Substantia nigra (tissue), 51 donors: ENCODE measurements at places on chromosomes 16 and 17.
A peak's percentile ranks its signal among the peaks of the same experiment; 100 is the strongest.

DNA sequence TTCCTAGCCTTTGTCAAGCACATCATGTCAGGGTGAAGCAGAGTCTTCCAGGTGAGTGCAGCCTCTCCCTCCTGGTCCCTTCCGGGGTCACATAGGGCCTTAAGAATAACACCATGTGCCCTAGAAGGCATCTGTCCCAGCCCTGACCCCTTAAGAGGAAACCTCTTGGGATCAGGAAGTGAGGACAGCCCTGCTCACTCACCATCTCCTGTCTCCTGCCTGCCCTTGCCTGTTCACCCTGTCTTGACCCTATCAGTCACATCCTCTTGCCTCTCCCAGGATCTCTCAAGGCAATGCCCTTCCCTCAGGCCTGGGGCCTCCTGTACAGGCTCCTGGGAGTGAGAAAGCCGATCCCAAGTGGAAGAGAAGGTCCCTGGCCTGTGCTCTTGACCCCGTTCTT, 13.9 kb downstream of the MYL4 start:
- no peak for DNase-seq

DNA sequence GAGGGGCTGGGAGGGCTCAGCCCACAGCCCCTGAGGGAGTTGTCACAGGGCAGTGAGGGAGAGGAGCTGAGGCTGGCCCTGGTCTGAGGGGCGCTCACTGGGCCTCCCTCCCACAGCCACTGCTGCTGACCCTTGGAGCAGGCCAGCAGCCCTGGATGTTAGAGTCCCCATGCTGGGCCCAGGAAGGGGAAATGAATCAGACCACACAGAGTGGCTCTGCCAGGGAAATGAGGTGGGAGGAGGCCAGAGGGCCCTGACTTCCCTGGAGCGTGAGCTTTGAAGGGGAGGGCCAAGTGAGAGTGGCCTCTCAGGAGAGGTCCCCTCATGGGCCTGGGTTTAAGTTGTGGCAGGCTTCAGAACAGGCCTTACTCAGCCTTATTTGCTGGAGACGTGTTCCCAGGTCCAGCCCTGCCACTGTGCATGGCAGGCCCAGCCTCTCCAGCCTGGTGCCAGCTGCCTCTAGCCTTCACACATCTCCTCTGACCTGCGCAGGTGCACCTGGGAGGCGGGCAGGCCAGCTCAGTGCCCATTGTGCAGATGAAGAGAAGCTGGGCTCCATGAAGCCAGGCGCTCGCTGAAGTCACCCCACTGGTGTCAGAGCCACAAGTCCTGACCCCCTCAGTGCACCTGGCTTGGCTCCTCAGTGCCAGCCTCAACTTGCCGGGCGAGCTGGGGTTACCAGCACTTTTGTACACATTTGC, 15.4 kb downstream of the GPT2 start:
- no peak for DNase-seq

DNA sequence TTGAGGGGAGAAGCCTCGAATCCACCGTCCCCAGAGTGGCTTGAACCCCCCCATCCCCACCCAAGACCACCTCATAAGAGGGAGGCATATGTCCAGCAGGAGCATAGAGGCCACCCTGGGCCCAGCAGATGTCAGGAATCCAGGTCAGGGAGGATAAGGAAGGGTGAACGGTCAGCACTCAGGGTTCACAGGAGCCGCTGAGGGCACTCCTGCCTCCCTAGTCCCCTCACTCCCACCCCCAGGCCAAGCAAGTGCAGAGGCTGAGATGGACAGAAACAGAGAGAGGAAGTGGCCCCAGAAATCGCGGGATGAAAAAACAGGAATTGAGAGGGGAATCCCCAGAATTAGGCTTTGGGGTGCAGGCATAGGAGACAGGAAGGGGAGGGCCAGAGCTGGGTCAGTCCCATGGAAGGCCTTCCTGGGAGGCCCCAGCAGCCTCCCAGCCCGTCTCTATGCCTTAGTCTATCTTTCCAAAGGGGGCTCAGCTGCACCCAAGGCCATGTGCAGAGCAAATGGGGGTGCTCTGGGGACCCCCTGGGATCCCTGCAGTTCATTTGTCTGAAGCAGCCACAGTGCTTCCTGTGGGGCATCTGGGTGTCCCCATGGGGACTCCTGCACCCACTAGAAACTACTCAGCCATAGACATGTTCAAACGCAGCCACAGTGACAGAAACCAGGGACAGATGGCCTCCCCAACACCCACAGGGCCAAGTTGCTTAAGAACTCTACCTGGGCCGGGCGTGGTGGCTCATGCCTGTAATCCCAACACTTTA, 1.7 kb downstream of the CMTM3 start:
- DNase-seq = no peak

GRCh38 chr17:4583782-4584100, 588 bp upstream of the SMTNL2 start:
- no peak for DNase-seq

- DNase-seq = no peak
These were observed 10.1 kb downstream of the LITAF start for GRCh38 chr16:11576427-11577289.

- DNase-seq = no peak
These were observed 3.1 kb downstream of the MMP15 start for GRCh38 chr16:58028541-58029070.

GRCh38 chr16:17026600-17027242, 444.0 kb downstream of the XYLT1 start:
- no peak for DNase-seq

- DNase-seq = no peak
These were observed 393.0 kb downstream of the CA10 start for GRCh38 chr17:51765282-51766135.

DNA sequence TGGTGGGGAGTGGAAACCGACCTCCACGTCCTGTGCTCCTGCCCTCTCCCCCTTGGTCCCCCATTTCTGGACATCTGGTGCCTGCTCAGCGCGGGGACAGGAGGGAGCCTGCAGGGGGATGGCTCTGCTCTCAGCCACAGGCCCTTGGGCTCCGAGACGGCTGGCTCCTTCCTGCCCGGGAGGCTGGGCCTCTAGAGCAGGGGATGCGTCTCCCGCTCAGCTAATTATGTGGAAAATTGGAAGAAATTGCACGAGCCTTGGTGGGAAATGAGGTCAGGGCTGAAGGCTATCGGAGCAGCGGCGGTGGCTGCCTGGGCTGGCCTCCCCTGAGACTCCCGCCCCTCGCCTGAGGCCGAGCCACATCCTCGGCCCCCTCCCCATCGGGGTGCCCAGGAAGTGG, 154.6 kb upstream of the CIBAR2 start:
- DNase-seq = no peak

GRCh38 chr16:85762970-85763369, 12.1 kb upstream of the C16orf74 start:
- no peak for DNase-seq

GRCh38 chr16:8262299-8262698, 328.0 kb downstream of the TMEM114 start:
- no peak for DNase-seq

DNA sequence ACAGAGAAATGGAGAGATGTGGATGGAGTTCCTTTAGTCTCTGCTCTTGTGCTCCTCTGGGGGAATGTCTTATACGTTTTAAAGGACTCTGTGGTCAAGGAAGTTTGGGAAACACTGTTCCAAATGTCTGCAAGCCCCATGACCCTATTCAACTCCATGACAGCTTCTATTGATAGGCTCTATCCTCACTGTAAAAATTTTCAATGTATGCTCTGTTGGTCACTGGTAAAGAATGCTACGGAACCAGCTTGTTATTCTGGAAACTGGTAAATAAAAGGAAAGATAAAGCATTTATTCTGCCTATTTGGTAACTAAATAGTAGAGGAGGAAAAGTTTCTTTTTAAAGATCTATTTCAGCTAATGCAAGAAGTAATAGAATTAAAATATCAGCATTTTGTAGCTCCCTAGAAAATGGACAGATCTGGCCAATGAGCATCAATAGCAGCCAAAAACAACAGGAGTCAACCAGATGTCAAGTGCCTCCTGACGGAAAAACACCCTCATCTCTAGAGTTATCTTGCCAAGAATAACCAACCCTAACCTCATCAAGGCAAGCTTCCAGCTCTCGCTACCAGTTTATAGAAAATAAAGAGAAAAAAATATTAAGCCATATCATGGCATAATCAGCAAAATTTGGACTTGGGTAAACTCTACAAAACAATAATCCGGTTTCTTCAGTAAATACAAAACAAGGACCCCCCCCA, 16.1 kb downstream of the GDE1 start:
- DNase-seq = no peak

DNA sequence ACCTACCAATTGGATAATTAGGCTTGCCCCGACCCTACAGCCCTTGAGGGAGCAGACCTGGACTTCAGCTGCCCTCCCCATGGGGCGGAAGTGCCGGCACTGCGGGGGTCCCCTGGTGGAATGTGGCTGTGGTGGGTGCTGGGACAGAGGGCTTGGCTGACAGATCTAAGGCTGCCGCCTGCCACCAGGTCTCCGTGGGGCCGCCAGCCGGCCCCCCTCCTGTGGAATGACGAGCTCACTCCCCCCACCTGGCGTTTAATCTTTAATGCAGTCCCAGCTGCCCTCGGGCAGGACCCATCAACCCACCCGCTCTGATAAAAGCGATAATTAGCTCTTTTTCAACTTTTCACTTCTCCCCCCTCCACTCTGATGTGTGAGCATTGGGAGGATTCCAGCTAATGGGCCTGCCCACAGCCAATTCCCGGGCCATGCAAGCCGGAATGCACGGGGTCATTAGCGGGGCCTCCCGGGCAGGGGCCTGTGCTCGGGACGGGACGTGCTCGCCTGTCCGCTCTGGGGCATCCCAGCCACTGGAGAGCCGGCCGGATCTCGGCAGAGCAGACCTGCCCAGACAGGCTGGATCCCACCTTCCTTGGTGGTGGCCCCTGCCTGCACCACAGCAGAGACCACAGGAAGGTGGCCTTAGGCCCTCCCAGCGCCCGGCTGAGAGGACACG, 28.3 kb upstream of the GOSR2 start:
- no peak for DNase-seq

- DNase-seq = no peak
These were observed 2.3 kb upstream of the UBTF start for GRCh38 chr17:44221862-44222111.

- no peak for DNase-seq
These were observed 80.3 kb upstream of the LHX1 start for GRCh38 chr17:36856903-36857381.

DNA sequence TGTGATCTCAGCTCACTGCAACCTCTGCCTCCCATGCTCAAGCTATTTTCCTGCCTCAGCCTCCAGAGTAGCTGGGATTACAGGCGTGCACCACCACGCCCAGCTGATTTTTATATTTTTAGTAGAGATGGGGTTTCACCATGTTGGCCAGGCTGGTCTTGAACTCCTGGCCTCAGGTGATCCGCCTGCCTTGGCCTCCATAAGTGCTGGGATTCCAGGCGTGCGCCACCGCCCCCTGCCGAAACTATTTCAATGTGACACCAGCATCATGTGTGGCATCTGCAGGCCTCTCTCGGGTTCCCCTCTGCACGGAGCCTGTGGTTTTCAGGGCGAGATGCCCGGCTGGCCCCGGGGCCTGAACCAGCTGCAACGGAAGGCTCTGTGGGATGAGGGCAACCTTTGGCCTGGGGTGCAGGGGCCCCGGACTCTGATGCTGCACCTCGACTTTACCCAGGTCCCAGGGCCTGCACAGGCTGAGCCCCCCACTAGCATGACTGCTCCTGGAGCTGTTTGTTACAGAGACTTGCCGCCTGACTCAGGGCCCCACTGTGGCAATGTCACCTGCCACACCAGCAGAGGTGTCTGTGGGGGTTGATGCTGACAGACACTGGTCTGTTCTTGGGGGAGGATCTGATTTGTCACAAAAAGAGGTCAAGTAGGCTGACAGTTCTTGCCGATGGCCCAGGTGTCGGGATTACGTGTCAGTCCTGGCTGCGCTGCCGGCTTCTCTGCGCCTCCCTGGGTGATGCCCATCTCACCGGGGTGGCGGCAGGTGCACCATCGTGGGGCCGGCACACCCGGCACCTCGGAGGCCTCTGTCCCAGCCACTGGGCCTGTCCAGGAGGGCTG, 8.6 kb upstream of the TEX19 start:
- DNase-seq = no peak

GRCh38 chr16:76705892-76706291, 428.7 kb downstream of the CNTNAP4 start:
- DNase-seq = no peak

GRCh38 chr17:2235792-2236366, 67.7 kb downstream of the SMG6 start:
- no peak for DNase-seq

DNA sequence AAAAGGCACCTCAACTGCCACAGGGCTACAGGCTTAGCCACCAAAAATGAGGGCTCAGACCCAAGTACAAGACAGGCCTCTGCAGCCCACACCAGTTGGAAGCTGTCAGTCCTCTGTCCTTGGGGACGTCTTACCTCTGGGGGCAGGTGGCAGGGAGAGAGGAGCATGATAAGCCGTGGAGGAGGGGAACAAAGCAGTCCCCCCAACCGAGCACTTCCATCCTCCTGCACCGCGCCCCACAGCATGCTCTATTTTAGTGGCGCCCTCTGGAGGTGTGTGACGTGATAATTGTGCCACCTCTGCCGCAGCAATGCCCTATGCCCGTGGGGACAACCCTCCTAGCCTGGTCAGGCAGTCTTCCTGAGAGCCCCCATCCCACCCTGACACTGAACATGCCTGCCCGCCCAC, 13.6 kb downstream of the G6PC3 start:
- DNase-seq = no peak

- peak; percentile 30 for DNase-seq
These were observed 296.2 kb upstream of the CDH5 start for GRCh38 chr16:66070140-66070917.

DNA sequence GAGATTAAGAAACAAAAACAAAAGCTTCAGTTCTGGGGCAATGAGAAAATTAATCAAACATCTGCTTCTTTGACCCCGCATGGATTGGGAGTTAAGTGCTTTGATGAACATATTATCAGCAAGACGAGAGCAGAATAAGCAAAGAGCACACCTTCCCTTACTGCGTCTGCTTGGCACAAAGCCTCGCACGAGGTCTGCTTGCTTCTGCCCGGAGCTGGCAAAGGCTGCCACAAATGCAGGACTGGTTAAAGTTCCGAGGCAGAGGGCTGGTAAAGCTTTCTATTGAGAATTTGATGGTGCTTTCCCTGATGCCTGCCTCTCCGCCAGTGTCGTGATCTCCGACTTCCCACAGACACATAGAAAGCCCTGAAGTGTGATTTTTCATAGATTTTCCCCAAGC, 17.0 kb downstream of the VAT1L start:
- no peak for DNase-seq

- DNase-seq = no peak
These were observed 592.5 kb upstream of the CA10 start for GRCh38 chr17:52751051-52751450.

GRCh38 chr16:12511708-12512107, 292.0 kb downstream of the CPPED1 start:
- DNase-seq = no peak

- no peak for DNase-seq
These were observed 7.8 kb downstream of the ADGRG3 start for GRCh38 chr16:57675741-57676551.

DNA sequence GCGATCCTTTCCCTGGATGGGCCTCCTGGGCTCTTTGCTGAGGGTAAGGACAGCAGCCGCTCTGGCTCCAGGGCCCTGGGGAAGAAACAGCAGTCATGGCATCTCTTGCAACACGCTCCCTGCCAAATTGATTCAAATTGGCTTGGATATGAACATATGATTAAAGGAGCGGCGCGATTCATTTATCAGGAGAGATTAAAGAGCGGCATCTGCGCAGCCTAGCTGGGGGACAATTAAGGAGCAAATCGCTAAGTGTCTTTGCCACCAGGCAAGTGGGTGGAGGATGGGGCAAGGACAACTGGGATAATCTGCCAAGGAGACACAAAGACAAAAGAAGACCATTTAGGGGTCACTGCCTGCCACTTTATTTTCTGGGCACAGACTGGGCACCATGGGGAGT, 27.8 kb downstream of the PIPOX start:
- no peak for DNase-seq

- DNase-seq = no peak
These were observed 9.8 kb downstream of the CMTM3 start for GRCh38 chr16:66614161-66614802.
